Natural killer cell (primary cell): ENCODE measurements at places on chromosomes 16 and 17.

DNA sequence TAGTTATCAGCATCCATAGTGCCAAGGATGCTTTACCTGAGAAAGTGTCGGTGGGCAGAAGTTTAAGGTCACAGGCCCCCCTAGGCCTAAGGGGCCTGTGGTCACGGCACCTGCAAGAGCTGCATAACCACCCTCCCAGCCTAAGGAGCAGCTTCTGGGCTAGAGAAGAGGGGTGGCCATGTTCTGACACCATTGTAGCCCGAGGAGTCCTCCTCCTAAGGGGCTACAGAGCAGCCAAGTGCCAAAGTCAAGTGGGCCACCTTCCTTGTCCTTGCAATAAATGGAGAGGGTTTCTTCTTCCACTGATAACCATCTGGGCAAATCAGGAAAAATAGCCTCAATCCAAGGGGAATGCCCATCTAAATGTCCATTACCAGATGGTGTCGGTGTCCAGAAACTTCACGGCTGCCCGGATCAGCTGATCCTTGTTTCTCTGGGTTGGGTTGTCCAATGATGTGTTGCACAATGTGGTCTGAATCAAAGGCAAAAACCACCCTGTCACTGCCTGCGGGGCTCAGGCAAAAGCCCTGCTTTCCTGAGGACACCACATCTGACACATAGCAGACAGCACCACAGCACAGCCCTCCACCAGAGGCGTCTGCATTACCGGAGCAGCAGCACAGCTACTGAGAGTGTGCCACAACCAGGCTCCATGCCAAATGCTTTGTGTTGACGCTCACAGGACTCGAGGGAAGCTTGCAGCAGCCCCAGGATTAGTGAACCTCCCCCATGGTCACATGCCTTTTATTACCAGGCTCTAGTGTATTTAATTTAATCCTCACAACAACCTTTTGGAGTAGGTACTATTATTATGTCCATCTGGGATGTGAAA, 12.8 kb downstream of the ATPAF2 start:
- no peaks in the 10 kb centered on the region for H3K27me3 ChIP-seq
- H3K36me3 ChIP-seq, result peaks cover 31% of the 10 kb centered on the region
- H3K4me1 ChIP-seq, result peaks cover 14% of the 10 kb centered on the region
- no peak overlapping the region for H3K27ac ChIP-seq
- no peak overlapping the region for H3K4me3 ChIP-seq

DNA sequence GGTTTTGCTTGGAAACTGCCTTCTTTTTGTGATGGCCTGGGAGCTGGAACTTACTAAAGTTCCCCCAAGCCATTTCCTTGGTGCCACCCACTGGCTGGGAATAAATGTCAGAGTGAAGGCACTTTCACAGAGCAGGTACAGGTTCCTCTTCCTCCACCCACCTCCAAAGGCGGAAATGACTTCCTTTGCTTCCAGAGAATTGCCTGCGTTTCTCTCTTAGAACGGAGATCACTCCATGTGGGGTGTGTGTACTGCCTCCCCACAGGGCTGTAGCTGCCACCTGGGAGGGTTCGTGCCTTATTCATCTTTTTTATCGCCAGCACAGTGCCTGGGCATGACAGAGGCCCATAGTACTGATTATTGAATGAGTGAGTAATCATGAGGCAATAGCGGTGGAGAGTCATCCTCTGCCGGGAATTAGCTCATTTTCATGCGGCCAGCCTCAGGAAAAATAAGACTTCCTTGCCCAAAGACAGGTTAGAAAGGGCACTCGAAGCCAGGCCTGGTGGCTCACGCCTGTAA, 32.2 kb upstream of the HAS3 start:
- H3K27ac ChIP-seq, result no peak overlapping the region
- H3K4me1 ChIP-seq, result no peaks in the 10 kb centered on the region
- H3K36me3 ChIP-seq, result no peaks in the 10 kb centered on the region
- DNase-seq, result no peak
- H3K4me3 ChIP-seq, result no peak overlapping the region

DNA sequence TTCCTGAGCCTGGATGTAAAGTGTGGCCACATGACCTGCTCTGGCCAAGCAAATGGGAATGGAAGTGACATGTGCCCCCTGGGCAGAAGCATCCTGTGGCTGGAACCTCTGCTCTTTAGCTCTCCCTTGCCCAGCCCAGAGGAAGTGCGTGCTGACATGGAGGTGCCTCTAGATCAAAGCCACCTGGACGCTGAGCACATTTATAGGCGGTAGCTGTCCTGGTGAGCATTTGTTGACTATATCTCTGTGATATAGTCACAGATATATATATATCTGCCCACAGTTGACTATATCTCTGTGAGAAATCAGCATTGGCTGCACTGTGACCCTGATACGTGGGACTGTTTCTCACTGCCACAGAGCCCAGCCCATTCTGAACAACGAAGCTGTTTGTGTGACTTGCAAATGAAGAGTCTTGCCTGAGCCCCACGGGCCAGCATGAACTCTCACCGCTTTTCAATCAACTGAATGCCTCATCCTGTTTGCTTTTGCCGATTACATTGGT, 118.8 kb downstream of the C16orf95 start:
- H3K4me3 ChIP-seq, result no peak overlapping the region
- H3K36me3 ChIP-seq, result no peaks in the 10 kb centered on the region
- peaks cover 2% of the 10 kb centered on the region for H3K27me3 ChIP-seq
- peaks cover 4% of the 10 kb centered on the region for H3K4me1 ChIP-seq
- H3K27ac ChIP-seq, result no peak overlapping the region

DNA sequence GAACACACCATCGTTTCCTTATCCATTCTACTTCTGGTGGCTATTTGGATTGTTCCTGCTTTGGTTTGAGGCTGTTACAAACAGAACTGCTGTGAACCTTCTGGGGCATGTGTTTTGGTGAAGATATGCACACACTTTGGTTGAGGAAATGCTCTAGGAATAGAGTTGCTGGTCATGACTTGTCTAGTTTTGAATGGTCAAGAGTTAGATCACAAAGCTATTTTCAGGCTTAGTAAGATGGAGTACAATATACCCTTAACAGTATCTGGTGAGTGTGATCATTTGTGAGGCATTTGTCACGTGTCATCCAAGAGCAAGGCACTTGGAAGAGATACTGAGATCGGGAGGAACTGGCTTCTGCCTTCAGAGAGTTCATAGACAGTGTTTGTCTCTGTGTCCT, 47.0 kb upstream of the CACNG5 start:
- H3K4me1 ChIP-seq, result peaks cover 6% of the 10 kb centered on the region
- no peak for DNase-seq
- no peaks in the 10 kb centered on the region for H3K27me3 ChIP-seq
- peaks cover 7% of the 10 kb centered on the region for H3K36me3 ChIP-seq
- H3K27ac ChIP-seq, result no peak overlapping the region
- H3K4me3 ChIP-seq, result no peak overlapping the region

DNA sequence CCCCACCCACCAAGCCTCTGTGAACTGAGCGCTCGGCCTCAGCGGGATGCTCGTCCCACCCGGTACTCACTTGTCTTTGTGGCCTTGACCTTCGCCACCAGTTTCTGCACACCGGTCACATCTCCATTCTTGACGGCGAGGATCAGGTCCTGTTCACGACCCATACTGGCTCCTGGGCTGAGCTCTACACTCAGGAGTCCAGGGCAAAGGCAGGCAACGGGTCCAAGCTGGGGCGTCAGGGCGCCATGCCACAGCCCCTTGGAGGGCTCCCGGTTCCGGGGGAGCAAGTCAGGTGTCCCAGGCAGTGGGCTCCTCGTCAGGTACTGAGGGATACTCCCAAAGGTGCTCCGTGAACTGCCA, 1.7 kb downstream of the CASKIN2 start:
- H3K27ac ChIP-seq, result no peak overlapping the region
- H3K36me3 ChIP-seq, result no peaks in the 10 kb centered on the region

DNA sequence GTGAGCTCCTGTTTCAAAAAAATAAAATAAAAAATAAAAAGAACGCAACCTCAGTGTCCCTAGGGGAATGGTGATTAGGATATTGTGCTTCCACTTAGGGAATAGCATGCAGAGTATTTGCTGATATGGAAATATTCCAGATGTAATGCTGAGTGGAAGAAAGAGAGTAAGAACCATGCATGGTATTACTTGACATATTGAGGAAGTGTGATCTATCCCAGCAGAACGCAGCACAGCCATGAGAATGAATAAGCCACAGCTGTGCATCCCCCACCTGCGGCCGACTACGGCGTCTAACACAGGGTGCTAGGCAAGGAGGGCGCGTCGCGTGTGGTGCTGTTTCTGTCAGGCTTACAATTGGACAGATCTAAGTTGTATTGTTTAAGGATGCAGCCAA, 49.5 kb downstream of the FOXK2 start:
- no peak overlapping the region for H3K4me3 ChIP-seq
- H3K4me1 ChIP-seq, result no peaks in the 10 kb centered on the region
- H3K36me3 ChIP-seq, result peaks cover 59% of the 10 kb centered on the region
- H3K27me3 ChIP-seq, result no peaks in the 10 kb centered on the region
- H3K27ac ChIP-seq, result no peak overlapping the region

DNA sequence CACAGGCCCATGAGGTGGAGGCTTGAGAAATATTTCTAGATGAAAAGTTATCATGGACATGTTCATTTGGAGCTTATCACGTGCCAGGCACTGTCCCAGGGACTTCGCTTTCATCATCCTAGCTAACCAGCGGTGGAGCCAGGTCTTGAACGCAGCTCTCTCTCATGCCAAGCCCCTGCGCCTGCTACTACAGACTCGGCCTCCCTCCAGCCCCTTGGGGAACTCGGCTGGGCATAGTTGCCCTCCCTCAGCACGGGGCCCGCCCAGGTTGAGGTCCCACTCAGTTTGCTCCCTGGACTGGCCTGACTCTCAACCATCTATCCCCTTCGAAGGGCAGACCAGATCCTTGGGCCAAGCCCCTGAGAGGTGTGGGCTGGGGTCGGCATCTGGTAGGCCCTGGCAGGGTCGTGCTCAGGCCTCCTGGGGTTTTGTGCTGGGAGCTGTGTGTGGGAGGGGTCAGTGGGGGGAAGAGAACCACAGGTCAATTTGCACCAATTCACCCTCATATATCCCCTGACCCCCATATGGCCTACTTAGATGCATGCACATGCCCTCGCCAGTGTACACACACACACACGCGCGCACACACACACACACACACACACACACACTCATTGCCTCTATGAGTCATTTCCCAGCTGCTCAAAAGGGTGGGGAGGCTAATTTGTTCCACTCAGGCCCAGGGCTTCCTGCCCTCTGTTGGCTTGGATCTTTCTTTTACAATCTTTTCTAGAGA, 12.1 kb upstream of the SCN4A start:
- H3K4me3 ChIP-seq, result no peak overlapping the region
- H3K4me1 ChIP-seq, result peaks cover 32% of the 10 kb centered on the region
- no peaks in the 10 kb centered on the region for H3K27me3 ChIP-seq
- H3K27ac ChIP-seq, result peak overlapping the region; percentile 32
- no peaks in the 10 kb centered on the region for H3K36me3 ChIP-seq

DNA sequence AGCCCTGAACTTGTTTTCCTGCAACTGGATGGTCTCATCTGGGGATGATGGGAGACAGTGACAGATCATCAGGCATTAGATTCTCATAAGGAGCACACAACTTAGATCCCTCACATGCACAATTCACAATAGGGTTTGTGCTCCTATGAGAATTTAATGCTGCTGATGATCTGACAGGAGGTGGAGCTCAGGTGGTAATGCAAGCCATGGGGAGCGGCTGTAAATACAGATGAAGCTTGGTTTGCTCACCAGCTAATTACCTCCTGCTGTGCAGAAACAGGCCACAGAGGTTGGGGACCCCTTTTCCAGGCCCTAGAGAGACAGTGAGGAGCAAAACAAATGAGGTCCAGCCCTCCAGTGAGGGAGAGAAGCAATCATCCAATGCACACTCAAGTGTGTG, 168.6 kb downstream of the RGS9 start:
- H3K27me3 ChIP-seq, result peaks cover 2% of the 10 kb centered on the region
- H3K4me1 ChIP-seq, result no peaks in the 10 kb centered on the region

- no peak overlapping the region for H3K27ac ChIP-seq
- no peaks in the 10 kb centered on the region for H3K4me1 ChIP-seq
- H3K4me3 ChIP-seq, result no peak overlapping the region
- DNase-seq, result no peak
- H3K27me3 ChIP-seq, result no peaks in the 10 kb centered on the region
- H3K36me3 ChIP-seq, result peaks cover 31% of the 10 kb centered on the region
These were observed 7.0 kb downstream of the ZNF213 start for GRCh38 chr16:3141781-3142311.

DNA sequence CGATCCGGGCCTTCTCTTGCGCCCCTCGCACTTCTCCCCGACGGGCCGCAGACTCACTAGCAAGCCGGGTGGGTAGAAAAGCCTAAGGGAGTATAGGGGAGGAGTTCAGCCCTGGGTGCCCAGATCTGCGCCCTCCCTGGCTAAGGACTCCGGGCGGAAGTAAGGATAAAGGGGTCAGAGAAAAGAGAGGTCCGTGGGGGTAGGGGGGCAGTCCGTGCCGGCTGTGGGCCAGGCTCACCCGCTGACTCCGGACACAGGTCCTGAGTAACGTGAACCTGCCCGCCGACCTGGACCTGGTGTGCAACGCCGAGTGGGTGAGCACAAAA, 1.8 kb downstream of the NAGS start:
- peaks cover 16% of the 10 kb centered on the region for H3K27me3 ChIP-seq
- no peak overlapping the region for H3K27ac ChIP-seq
- H3K4me1 ChIP-seq, result peaks cover 41% of the 10 kb centered on the region
- peaks cover 2% of the 10 kb centered on the region for H3K36me3 ChIP-seq
- no peak for DNase-seq

GRCh38 chr17:44257815-44258760, 9.8 kb downstream of the SLC4A1 start:
- H3K27ac ChIP-seq, result no peak overlapping the region
- H3K27me3 ChIP-seq, result no peaks in the 10 kb centered on the region

GRCh38 chr17:35676441-35676840, 55.0 kb upstream of the RASL10B start:
- no peaks in the 10 kb centered on the region for H3K27me3 ChIP-seq
- no peaks in the 10 kb centered on the region for H3K4me1 ChIP-seq
- no peak overlapping the region for H3K27ac ChIP-seq

DNA sequence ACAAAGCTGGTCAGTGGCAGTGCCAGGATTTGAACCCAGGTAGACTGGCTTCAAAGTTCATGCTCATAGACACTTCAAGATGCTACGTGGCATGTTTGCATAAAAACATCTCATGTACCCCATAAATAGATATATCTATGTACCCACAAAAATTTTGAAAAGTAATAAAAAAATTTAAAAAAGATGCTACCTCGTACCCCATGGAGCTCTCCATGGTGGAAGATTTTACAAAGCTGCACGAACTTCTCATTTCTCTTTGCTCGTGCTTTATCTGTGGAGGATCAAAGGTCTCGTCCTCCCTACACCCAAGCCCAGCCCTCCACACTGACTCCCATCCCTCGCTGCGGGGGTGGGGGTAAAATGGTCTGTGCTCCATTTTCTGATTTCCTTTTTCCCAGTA, 135.5 kb downstream of the HAPSTR1 start:
- H3K36me3 ChIP-seq, result no peaks in the 10 kb centered on the region
- no peaks in the 10 kb centered on the region for H3K4me1 ChIP-seq
- no peak for DNase-seq
- no peaks in the 10 kb centered on the region for H3K27me3 ChIP-seq
- H3K27ac ChIP-seq, result no peak overlapping the region

GRCh38 chr17:57068222-57068658, 16.8 kb upstream of the AKAP1 start:
- DNase-seq, result no peak
- no peak overlapping the region for H3K4me3 ChIP-seq
- no peak overlapping the region for H3K27ac ChIP-seq
- peaks cover 3% of the 10 kb centered on the region for H3K27me3 ChIP-seq
- no peaks in the 10 kb centered on the region for H3K4me1 ChIP-seq

GRCh38 chr17:13931111-13931526, 138.2 kb upstream of the COX10 start:
- no peaks in the 10 kb centered on the region for H3K27me3 ChIP-seq
- DNase-seq, result peak; percentile 18
- no peaks in the 10 kb centered on the region for H3K36me3 ChIP-seq
- H3K27ac ChIP-seq, result peak overlapping the region; percentile 87
- H3K4me1 ChIP-seq, result peaks cover 7% of the 10 kb centered on the region
